Fibroblast of mammary gland (primary cell): ENCODE measurements at places on chromosomes 3 and 15.
A peak's percentile ranks its signal among the peaks of the same experiment; 100 is the strongest.

- no peak for DNase-seq
Measured at GRCh38 chr15:55518641-55519040, 10.6 kb upstream of the DNAAF4 start.

- DNase-seq: peak; percentile 46
Measured at GRCh38 chr3:161475905-161476304, 20.7 kb upstream of the OTOL1 start.

DNA sequence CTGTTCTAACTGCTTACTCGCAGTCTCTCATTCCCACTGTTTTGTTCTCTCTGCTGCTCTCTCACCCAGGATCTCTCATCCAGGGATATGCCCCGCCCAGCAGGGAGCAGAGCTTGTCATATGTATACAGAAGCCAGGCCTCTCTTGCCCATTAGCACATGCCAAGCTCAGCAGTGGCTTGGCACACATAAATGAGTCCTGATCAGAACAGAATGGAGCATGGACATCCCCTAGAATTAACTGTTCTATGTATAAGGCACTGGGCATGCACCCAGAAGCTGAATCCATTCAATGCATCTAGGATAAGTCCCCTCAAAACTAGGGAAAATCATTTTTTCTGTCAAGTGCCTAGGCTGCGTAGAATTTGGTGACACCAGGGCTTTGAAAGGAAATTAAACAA, 61.6 kb downstream of the IGSF11 start:
- no peak for DNase-seq

DNA sequence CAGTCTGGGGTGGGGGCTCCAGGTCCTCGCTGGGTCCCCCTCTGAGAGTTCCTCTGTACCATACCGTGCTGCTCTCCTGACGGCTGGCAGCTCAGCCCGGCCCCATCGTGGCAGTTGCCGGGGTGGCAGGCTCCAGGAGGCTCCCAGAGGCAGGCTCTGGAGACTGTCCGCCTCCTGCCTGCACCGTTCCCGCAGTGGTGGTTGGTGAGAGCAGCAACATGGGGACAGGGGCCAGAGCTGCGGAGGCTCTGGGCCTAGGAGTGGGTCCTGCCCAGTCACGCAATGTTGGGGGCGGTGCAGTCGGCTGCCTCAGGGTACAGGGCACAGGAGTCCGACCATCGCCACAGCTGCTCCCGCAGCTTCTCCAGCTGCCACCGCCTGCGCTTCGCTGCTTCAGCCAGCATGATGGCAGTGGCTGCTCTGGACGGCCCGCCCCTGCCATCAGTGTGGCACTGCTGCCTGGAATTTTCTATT, 492.7 kb downstream of the AGBL1 start:
- DNase-seq: no peak

DNA sequence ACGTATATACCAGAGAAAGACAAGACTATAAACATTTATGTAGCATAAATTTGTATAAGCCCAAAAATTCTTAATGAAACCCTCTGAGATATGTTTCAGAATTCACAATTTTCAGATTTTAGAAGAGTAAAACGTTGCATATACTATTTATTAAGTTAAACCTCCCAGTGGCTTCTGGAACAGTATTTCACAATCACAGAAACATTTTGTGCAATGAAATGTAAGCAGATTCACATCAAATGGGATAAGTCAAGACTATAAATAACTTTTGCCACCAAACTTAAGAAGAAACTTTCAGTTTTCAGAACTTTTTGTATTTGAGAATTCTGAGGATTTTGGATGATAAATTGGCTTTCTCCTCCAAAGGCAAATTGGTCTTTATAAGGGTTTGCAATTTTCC, 9.2 kb downstream of the SLTM start:
- DNase-seq: peak; percentile 73
